ENCODE measurements at places on chromosomes 6 and 20.

DNA sequence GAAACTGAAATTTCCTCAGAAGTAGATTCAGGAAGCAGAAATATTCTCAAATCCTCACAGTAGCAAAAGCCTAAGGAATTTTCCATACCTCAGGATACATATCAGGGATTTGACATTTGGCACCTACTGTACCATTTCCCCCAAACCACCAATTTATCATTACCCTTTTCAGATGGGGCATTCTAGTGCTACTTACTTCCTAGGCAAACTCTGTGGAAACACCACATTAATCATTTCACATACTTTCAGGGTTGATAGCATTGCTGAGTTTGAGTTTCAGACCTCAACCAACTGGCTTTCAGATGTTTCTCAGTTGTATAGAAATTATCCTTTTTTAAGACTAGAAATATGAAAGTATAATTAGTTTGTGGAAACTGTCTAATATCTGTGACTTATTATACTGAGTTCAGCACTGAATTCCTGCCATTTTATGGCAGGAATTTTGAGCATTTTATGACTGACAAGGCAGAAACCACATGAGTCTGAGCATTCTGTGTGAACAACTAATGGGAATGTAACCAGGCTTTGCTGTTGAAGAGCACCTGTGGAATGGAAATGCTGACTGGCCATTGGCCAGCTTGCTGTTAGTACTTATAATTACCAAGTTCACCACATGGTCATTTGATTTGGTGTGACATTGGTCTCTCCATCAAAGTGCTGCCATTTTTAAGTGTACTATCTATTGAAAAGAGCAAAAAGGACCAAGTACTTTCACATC is 35.1 kb upstream of the IRAK1BP1 start:
- DNase-seq, result no peak

DNA sequence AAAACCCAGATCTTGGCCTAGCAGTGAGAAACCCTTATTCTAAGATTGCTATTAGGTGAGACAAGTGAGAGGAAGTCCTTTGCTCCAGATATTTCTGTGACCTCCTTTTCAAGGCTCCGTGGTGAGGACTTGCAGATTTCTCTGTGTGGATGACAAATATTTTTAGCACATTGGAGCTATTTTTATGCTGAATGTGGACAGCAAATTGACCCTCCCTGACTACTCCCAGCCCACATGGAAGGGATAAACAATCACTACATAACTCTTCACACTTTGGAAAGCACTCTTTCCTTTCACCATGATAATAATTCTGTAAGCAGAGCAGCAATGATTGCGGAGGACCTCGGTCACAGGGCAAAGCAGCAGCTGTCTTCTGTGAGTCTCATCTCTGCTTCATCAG is 88.0 kb upstream of the ADGRF1 start:
- no peak for DNase-seq

DNA sequence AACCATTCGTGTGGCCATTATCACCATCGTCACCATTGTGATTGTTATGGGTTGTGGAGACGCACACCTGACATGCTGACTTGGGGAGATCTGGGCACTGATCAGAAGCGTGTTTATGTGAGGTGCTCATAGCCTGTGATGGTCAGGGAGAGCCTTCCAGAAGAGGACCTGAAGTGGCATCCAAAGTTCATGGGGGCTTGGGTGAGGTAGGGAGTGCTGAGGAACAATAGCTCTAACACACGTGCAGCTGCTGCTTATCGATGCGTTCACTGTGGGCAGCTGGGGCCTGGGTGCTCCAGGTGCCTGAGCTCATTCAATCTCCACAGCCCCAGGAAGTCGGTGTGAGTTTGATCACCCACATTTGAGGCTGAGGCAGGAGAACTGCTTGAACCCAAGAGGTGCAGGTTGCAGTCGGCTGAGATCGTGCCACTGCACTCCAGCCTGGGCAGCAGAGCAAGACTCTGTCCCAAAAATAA is 227.3 kb downstream of the PREX1 start:
- DNase-seq, result no peak

- DNase-seq, result no peak
Measured at GRCh38 chr20:14415467-14415866, 78.1 kb upstream of the FLRT3 start.

GRCh38 chr6:124822204-124822613 is 140.0 kb upstream of the RNF217 start:
- no peak for DNase-seq

DNA sequence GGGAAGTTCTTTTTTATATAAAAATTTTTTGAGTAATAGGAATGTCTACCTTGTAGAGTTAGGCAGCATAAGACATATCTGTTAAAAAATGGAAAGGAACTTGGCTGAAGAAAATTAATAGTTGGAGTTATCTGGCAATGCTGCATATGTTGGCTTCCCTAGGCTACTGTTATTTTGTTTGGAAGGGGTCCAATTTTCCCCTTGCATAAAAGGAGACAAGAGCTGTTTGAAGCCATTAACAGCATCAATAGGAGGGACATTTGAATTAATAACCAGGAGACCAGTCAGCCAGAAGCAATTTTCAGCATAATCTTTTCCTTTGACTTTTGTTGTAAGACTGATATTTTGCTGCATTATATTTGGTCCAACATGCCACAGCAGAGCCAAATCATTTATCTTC is 80.9 kb upstream of the TAB2 start:
- no peak for DNase-seq

- DNase-seq, result no peak
Measured at GRCh38 chr6:105603788-105604586, 201.1 kb upstream of the PREP start.

DNA sequence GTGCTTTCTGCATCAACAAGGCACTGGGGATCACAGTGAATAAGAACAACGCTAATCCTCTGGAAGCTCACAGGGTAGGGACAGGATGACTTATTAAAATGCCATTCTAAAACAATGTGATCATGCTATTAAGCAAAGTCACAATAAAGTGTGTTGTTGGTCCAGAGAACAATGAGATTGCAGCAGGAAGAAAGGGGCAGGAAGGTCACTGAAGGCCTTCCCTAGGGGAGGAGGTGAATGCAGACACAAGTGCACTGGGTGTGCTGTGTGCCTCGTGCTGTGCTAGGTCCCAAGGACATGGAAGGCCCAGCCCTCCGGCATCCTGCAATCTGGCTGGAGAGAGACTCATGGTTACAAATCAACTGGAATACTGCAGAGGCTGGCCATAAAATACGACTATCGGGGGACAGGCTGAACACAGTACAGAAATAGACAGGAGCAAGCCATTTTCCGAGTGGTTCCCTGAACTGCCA is 55.7 kb downstream of the LYRM4 start:
- no peak for DNase-seq

DNA sequence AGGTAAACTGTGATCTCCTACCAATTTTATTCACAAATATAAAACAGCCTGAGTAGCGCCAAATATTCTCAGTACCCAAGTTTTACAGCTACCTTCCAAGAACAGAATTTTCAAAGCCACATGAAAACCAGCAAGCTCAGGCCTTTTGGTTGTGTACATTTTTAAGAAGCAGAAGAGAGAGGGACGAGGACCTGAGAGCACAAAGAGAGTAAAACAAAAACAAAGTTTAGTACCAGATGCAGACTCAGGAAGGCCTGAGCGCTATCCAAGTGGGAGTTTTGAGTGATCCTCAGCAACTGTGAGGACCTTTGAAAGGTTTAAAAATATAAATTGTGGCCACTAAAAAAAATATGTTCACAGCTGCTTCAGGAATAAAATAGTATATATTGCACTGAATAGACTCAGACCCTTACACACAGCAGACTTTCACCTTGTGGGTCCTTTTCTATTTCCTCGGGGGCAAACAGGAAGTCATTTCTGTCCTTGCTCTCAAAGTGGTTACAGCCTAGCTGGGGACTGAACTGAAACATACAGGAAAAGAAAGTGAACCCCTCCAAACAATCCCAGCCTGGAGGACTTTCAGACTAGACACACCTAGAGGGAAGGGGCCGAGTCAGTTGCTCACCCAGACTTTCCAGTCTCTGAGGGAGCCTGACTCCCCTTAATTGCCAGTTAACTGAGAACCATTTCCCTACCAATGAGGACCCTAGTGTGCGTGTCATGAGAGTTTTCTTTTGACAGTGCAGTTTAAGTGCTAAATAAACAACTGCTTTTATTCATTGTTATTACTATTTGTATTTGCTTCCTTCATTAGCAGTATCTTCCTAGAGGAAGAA is 48.5 kb upstream of the NT5E start:
- DNase-seq, result no peak

DNA sequence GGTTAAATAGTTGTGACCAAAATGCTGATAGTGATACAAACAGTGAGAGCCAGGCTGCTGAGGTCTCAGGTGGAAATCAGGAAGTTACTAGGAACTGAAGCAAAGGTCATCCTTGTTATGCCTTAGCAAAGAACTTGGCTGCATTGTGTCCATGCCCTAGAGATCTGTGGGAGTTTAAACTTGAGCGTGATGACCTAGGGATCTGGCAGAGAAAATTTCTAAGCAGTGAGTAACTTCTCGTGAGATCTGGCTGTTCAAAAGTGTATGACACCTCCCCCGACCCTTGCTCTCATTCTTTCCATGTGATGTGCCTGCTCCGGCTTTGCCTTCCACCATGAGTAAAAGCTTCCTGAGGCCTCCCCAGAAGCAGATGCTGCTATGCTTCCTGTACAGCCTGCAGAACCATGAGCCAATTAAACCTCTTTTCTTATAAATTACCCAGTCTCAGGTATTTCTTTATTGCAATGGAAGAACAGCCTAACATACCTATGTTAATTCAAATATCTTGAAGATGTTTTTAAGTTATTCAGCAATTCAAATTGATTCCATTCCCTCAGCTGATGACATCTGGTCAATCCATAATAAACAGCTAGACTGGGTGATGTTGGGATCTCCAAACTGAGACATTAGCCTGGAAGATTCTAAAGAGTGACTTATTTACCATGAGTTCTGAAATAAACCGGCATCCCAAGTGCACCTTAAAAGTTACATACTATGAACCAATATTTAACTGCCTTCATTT is 33.8 kb downstream of the KIF16B start:
- no peak for DNase-seq

- DNase-seq, result no peak
Measured at GRCh38 chr6:131116755-131117360, 18.4 kb upstream of the AKAP7 start.

- DNase-seq, result peak; percentile 70
Measured at GRCh38 chr6:163162874-163163213, 251.7 kb upstream of the QKI start.

GRCh38 chr6:56292505-56293181 is 45.3 kb upstream of the COL21A1 start:
- DNase-seq, result no peak

DNA sequence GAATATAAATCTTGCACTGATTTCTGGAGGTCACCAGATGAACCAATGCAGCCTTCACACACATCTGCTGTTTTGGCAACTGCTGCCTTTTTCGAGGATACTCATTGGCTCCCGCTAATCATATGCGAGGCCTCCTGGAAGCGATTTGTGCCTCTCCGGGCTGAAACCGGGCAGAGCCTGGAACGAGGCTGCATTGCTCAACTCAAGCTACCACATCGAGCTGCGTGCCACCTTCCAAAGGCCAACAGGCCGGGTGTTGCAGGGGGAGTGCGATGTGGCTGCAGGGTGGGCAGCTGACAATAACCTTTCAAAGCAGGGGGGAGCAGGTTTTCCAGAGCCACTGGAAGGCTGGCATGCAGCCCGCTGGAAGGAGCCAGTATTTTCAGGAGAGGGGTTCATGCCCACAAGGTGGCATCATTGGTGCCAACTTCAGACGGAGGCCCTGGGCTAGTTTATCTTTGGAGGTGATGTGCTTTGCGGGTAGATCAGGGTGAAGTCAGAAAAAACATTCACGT is 122.6 kb upstream of the IFNGR1 start:
- peak; percentile 94 for DNase-seq

- no peak for DNase-seq
Measured at GRCh38 chr20:60362531-60362930, 404.3 kb downstream of the CDH26 start.

GRCh38 chr6:136011475-136011874 is 160.0 kb downstream of the PDE7B start:
- no peak for DNase-seq

DNA sequence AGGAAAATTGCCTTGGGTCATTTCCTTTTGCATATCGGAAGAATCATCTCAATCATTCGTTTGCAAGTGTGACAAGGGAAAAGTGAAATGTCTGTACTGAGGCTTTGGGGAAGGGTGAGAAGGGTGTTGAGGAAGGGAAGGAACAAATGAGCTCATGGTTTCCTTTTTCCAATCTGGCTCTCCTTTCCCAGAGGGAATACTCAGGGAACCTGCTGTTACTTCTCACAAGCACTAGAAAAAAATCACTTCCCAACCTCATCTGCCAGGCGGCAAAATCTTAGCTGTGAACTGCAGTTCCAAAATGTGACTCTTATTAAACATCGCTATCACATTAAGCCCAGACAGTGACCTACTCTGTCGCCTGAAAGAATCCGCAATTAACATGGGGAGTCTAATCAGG is 258.1 kb downstream of the ZNF217 start:
- no peak for DNase-seq

DNA sequence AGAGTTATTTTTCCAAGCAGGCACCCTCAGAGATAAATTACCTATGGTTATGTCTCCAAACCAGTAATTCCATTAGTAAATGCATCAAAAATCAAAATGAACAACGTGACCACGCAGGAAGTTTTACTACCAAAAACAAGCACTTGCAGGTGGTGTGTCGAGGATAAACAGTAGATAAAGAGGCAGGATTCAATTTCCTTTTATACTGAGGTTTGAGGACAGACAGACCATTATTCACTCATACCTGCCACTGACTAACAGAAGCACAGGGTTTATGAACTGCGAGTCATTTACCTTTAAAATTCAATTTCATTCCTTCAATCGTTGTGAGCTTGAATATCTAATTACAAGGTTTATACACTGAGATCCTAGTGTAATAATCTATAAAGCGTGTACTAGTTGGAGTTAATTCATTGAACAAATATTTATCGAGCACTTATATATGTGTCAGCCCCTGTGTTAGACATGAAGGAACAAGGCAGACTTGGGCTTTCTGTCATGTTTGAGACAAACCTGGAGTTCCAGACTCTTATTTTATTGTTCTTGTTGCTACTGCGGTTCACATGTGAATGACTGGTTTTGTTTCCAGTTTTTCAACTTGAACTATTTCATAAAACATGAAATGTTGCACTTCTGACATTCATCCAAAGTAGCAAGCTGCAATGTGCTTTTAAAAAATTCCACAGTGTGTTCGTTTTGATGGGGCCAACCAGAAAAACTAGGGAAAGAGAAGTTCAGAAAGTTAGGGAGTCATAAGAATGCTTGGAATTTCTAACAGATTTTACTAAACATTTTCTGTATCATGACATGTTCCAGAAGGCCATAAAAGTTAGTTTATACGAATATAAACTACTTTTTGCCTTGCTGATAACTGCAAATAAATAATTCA is 205.6 kb downstream of the UST start:
- DNase-seq, result no peak

DNA sequence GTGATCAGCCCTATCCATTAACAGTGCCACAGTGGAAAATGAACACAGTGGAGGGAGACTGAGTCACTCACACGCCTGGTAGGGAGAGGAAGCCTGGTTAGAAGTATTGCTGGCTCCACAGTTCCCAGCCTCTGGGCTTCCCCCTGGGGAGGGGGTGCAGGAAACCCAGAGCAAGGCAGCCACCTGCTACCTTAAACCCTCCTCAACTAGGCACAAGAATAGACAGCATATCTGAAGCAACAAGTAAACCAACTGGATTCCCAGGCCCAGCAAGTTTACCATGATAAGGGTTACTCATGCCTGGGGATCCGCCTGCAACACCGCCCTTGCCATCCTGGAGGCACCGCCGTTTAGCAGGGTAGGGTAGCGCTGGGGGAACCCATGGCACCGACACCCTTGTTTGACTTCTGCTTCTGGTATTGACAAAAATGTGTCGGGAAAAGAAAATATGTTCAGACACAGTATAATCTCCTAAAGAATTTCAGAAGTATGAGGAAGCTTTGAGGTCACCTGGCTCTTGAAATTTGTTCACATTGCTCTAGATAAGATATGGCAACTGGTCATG is 38.3 kb downstream of the SLC22A23 start:
- no peak for DNase-seq
